Glomerular endothelial cell (primary cell): ENCODE measurements at places on chromosomes 7 and 10. TPM values are rescaled to one million over a fixed set of nuclear protein-coding genes. Genes with fewer than 3 reads are reported as not detected.

GRCh38 chr7:37728747-37729146 lies 45.2 kb downstream of the GPR141 start:
- no peak for DNase-seq

The IQUB gene
- 0.19 and 0.29 TPM in 2 replicates for total RNA-seq

DNA sequence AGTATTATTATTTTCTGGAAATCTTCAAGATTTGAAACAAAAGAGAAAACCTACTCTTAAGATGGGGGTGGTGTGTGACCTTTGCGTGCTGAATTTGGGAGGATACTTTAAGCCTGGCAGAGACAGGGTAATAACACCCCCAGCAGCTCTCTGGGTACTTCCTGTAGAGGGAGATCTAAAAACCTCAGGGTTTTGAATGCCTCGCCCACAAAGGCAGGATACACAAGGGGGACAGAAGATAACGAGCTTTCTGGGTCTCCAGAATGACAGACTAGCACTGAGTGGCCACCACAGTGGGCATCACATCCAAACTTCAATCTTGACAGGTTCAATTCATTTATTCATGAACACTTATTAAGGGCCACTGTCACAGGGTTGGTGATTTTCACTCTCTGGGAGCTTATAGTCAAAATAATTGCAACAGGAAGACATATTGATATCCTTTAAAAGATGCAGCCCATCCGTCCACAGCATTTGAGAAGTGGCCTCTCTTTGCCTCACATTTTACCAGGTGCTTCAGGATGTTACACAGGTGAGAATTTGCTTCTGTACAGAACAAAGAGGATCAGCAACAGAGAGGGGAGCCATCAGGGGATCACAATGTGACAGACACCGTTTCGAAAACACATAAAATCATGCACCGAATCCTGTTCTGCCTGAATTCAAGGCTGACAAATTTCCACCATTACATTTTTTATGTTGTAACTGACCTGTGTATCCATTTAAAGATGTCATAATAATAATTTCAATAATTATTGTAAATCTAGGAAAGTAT lies 14.3 kb downstream of the CPA1 start:
- no peak for DNase-seq

DNA sequence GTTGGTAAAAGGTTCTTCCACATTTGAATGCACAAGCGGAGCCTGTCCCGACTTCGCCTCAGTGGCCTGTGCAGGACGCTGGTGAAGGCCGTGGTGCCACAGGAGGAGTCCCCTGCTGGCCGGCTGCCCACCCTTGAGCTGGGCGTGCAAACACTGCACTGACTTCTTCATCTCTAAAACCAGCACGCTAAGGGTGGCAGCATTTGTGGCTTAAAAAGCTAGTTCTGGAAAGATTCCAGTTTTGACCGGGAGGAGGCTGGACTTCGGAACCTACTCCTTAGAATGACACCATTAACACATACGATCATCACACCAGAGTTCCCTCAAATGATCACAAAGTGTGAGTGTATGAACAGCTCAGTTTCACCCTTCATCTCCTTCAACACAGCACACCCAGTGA lies 102.4 kb downstream of the SMURF1 start:
- DNase-seq: no peak

DNA sequence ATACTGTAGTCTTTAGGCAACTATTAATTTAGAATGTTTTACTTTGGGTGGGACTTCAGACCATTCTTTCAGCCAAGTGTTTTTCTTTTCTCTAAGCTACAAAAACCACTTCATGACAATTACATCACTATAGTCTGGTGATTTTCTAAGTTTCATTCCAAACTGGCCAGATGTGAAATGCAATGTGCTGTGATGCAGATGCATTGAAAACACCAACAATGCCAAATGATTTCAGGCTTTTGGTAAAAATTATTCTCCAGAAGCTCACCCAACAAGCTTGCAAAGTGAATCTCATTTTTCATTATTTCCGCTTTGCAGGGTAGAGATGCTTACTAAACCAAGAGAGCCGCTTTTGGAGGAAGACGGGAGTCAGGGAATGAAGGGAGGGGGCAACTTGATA lies 118.4 kb upstream of the ANK3 start:
- no peak for DNase-seq

The HOXA10 gene
- 8.1 and 10.3 TPM in 2 replicates for total RNA-seq

GRCh38 chr7:32894171-32894570 lies 2.6 kb upstream of the KBTBD2 start:
- no peak for DNase-seq

The MYPN gene
- 1.1 and 3.7 TPM in 2 replicates for total RNA-seq

The PTPRZ1 gene
- not detected in 2 replicates for total RNA-seq

DNA sequence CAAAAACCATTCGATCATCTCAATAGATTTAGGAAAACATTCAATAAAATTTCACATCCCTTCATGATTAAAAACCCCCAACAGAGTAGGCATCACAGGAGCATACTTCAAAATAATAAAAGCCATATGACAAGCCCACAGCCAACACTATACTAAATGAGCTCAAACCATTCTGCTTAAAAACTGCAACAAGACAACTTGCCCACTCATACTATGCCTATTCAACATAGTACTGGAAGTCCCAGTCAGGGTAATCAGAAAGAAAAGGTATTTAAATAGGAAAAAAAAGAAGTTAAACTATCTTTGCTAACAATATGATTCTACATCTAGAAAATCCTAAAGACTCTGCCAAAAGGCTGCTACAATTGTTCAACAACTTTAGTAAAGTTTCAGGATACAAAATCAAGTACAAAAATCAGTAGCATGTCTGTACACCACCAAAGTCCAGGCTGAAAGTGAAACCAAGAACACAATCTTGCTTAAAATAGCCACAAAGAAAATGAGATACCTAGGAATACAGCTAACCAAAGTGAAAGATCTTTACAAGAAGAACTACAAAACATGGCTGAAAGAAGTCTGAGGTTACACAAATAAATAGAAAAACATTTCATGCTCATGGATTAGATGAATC lies 882.6 kb downstream of the GRM8 start:
- no peak for DNase-seq

The EPHB6 gene
- total RNA-seq: 3.5 and 3.8 TPM in 2 replicates

- no peak for DNase-seq
These were observed 846 bp downstream of the ANKRD26 start for GRCh38 chr10:27099448-27099847.

DNA sequence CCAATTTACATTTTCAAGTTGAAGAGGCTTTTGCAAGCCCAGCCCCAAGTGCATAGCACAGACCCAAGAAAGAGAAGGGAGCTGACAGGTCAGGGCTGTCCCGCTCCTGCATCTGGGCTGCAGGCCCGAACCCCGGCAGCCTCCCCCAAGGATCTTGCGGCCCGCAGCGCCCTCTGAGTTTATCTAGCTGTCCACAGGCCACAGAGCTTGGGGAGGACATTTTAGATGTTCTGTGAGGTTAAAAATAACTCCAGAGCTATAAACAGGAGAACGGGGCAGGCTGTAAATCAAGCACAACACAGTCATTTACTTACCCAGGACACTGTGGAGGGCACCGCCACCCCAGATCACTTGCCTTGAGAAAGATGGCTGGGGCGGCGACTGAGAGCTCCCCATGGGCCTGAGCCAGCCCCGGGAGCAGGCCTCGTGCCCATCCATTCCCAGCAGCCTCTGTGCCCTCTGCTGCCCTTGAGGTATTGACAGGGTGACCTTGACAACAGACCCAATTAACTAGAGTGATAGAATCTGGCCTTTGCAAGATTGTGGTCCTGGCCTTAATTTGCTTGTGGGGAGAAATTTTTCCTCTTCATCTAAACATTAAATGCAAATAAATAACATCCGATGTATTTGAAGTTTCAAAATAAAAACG lies 563.0 kb downstream of the TCERG1L start:
- no peak for DNase-seq

DNA sequence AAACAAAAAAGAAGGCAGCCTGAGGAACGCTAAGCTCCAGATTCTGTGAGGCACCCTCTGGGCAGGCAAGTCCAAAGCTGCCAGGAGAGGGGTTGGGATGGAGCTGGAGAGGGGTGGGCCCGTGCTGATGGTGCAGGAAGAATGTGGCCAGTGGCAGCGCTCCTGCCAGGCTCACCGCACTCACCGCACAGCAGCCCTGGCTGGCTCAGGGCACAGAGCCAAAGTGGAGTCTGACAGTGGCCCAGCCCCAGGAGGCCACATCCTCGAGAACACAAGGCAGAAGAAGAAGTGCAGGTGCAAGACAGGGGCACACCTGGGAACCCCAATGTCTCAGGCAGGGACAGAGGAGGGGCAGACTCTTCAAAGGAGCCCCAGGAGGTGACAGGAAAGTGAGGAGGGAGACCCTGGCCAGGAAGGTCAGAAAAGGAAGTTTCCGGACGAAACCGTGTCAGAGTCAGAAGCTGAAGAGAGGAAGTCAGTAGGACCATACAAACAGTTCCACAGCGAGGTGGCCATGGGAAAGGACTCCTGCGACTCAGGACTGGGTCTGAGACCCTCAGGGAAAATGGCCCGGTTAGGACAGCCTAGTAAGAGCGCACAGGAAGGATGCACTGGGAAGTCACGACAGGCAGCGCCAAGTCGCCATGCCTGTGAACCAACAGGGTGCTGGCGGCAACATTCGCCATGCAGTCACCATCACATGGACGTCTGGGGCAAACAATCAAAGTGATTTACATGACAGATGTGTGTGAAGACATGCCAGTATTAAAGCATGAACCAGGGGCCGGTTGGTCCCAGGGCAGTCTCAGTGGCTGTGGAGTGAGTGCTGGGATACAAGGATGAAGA lies 54.4 kb downstream of the COBL start:
- DNase-seq: no peak

The OPN1SW gene
- total RNA-seq: not detected in 2 replicates

GRCh38 chr7:149865437-149865836 lies 8.3 kb upstream of the ATP6V0E2 start:
- DNase-seq: no peak
